ENCODE measurements at places on chromosomes 12 and 14.

DNA sequence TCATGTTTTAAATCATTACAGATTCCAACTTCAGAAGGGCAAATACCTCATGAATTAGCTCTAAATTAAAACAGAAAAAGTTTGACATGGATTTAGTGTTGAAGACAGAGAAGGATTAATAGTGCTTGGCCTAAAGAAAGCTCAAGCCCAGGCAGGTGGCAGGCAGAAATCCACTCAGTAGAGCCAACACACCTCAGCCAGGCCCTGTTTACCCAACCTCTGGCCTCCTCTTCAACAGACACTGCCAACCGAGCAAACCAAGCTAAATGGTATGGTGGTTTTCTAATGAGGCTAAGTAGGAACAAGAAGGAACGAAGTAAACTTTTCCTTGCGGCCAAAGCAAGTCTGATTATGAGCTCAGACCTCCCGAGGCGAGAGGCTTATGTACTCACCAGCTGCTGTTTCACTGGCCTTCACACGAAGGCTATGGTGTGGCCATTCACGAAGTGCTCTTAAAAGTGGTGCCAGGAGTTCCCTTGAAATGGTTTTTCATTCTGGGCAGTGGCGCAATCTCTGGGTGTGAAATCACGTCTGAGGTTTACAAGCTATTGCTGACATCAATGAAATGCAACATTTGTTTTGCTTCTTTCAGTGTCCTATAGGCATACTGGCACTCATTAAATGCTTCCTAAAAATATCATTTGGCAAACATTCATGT, 124.1 kb upstream of the LGR5 start:
- no peak for DNase-seq

GRCh38 chr12:68932961-68933893, at the start of gene CPM:
TSS of gene CPM (minus strand) at chr12:68933171. CDS start at chr12:68932837, 334 bp downstream.
- DNase-seq, result peak; percentile 37

DNA sequence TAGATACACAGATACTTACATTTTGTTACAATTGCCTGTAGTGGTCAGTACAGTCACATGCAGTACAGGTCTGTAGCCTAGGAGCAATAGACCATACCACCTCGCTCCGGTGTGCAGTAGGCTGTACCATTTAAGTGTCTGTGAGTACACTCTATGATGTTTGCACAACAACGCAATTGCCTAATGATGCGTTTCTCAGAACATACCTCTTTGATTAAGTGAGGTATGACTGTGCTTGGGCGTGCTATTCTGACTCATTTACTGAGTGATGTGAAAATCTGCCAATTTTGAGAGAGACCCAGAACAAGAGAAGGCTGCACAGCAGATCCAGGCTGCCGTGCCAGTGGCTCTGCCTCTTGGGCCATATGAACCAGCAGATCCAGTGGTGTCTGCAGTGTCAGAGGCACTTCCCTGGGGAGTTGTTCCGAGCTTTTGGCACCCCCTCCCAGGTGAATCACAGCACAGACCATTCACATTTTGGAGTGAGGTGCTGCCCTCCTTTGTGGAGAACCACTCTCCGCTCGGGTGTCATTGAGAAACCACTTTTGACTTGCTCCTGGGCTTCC, 20.4 kb downstream of the DLK1 start:
- no peak for DNase-seq

- no peak for DNase-seq
Measured at GRCh38 chr14:65531148-65531547, 118.6 kb downstream of the FUT8 start.

- no peak for DNase-seq
Measured at GRCh38 chr12:55915482-55915859, 12.2 kb downstream of the PYM1 start.

DNA sequence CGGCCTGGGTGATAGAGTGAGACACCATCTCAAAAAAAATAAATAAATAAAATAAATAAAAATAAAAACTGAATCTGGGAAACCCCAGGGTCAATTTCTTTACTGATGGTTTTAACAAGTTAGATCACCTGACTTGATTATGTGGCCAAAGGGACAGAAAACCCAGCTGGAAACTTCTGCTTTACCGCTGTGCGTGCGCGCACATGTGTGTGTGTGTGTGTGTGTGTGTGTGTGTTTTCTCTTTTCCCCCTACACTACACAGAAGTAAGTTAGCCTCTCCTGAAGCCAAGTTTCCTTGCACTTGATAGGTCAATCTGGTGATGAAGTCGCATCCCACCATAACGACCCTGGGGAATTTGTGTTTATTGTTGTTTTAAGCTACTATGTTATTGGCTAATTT, 105.3 kb upstream of the AMN1 start:
- no peak for DNase-seq

DNA sequence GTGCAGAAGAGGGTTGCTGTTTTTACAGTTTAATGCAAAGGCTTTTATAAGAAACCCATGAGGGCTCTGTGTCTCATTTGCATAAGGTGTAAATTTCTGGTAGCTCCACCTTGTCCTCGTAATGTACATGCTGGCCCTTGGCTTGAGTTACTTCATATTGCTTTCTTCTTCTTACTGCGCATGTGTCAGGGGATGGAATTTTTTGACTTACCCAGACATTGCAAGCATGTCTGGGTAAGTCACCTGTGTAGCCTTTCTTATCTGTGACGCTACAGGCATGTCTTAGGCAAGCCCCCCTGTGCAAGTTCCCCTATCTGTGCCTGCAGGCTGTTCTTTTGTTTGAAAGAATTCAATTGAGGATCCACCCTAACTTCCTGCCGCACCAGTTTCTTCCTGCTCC, 274.2 kb downstream of the ETNK1 start:
- no peak for DNase-seq

- no peak for DNase-seq
Measured at GRCh38 chr12:25957793-25958427, 572 bp upstream of the RASSF8 start.

DNA sequence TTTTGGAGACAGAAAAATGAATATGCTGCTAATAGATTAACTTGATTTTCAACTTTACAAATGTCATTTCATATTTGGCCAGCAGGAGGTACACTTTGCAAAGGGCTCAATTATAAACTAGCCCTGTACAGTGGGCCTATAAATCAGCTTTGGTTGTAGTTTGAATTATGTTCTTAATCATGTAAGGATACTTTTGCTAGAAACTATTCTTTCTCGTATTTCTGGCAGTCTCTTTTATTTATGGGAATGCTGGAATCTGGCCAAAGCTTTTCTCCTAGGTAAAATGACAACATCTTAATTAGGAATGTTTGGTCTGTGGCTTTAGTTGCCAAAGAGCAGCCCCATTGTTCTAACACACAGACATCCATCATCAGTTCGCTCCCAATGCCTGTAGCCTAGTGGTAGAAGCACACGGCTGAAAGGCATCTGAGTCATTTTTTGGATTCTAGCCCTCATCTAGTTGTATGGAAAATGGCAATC, 1322.3 kb upstream of the SEL1L start:
- DNase-seq, result no peak

DNA sequence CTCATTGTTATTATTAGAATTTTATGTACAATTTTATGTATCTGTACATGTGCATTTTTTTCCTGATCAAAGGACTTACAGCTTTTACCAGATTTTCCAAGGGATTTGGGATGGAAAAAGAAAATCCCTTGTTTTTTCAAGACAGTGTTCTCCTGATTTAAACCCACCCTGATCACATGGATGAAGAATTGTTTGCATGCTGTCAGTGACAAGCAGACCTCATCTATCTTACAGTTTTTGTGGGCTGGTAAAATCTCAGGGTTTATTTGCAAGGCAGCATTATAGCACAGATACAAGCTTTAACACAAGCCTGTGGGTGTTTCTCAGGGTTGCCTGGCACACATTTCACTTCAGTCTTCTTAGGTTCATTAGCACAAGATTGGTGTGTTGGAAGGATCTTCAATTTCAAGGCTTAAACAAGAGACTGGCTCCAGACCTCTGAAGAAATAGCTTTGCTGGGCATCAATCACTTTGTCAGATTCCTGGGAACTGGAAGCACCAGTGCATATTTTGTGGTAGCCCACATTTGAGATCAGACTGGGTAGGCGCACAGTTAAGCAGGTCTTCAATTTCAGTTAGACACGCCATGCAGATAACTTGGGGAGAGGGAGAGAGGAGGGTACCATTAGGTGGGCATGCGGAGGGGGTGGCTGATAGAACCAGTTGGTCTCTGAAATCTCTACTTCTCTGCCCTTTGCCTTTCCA, 118.0 kb downstream of the TBX5 start:
- DNase-seq, result no peak

GRCh38 chr12:115235880-115236279, 551.9 kb upstream of the TBX3 start:
- no peak for DNase-seq

- no peak for DNase-seq
Measured at GRCh38 chr12:105025890-105026289, 39.8 kb downstream of the NOPCHAP1 start.

All from effector memory CD8-positive, alpha-beta T cell (primary cell).